Large intestine (tissue), 12 donors: ENCODE measurements at places on chromosomes 5 and 9. TPM values are rescaled to one million over a fixed set of nuclear protein-coding genes. Genes with fewer than 3 reads are reported as not detected.
A peak's percentile ranks its signal among the peaks of the same experiment; 100 is the strongest.

The CDKN2B-AS1 gene
- polyA plus RNA-seq, result 1.7 TPM

DNA sequence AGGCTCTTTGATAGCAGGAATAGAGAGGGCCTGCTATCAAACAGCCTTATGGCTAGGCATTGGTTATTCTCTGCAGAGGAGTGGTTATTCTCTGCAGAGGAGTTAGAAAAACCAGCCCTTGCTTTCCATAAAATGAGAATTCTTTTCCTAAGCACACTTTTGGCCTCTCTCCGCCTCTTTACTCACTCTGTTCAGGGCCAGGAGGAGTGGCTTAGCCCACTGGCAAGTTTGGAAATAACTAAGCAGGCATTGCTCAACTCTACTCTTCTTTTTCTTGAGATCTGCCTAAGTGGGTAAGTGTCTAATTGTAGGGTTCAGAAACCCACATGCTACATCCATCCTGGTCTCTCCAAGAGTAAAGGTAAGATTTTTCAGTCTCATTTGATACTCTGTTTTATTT is 341.7 kb downstream of the KIAA0825 start:
- DNase-seq, result no peak

DNA sequence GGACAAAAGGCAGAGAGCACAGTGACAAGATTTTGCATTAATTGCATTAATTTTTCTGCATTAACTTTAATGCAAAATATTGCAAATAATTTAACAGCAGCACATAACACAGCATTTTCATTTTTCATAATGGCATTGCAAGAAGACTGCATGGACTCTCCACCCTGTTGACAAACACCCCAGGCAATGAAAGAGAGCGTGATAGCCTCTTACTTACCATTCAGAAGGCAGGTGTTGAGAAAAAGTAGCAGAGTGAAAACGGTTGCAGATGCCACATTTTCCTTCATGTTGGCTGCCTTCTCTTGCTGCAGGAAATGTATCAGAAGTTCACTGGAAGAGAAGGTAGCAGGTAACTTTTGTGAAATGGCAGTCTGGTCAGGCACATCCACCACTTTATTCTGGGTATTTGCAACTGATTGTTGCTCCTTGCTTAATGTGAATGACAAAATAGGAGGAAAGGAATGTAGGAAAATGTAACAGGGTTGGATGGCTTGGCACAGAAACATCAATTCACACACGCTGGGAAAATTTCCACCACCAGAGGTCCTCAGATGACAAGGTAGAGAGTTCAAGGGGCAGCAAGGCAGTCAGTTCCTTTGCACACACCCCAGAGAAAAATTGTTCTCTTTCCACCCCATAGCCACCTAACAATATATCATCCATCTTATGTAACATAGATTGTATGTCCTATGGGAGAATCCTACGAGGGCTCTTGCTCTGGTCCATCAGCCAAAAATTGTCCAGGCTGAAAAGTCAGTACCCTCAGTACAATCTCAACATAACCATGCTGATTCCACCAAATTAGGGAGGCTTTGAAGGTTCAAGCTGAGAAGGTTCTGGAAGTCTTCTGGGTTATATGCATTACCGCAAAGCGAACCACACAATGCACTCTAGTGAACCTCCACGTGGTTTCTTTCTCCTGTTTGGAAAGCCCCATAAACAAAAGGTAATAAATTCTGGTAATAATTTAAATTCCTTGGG is 41.9 kb upstream of the AGXT2 start:
- DNase-seq, result peak; percentile 43

GRCh38 chr9:107548298-107549142 is 59.0 kb upstream of the KLF4 start:
- DNase-seq, result peak; percentile 25

GRCh38 chr5:160620401-160620800 is 198.7 kb downstream of the PTTG1 start:
- DNase-seq, result no peak

The CDKN2B gene
- polyA plus RNA-seq, result 21.7 TPM

The ZNF354C gene
- 6.0 TPM for polyA plus RNA-seq

- DNase-seq, result peak; percentile 69
Observed at GRCh38 chr5:127757576-127757975, 54.4 kb downstream of the CCDC192 start.

GRCh38 chr5:132457371-132458225 is 33.0 kb downstream of the IRF1 start:
- peak; percentile 40 for DNase-seq
